T-cell (primary cell): ENCODE measurements at places on chromosomes 5 and 9. TPM values are rescaled to one million over a fixed set of nuclear protein-coding genes. Genes with fewer than 3 reads are reported as not detected.

The ABCA1 gene
- total RNA-seq: 0.44 TPM

The AQP7 gene
- total RNA-seq: 1.4 TPM

DNA sequence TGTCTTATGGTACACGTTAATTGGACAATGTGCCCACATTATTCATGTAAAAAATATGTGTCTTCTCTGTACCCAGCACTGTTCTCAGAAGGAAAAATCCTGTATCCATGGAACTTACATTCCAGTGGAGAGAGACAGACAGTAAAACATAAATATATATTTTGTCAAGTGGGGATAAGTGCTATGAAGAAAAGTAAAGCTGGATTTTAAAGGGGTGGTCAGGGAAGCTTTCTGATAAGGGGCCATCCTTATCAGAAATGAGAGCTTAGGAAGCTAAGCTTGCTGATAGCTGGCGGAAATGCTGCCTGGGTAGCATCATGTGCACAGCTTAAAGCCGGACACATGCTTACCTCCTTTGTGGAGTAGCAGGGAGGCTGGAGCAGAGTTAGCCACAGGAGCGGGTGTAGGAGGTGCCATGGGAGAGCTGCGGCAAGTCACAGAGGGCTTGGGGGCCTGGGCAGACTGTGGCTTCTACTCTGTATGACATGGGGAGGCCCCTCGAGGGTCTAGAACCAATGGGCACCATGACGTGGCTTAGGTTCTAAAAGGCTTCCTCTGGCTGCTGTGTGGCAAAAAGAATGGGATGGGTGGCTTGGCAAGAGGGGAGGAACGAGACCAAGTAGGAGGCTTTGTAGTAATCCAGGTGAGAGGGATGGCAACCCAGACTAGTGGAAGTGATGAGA lies 141.7 kb downstream of the FGF1 start:
- no peak for DNase-seq
- H3K27ac ChIP-seq: no peak overlapping the region
- H3K4me3 ChIP-seq: no peak overlapping the region
- H3K27me3 ChIP-seq: peaks cover 6% of the 10 kb centered on the region
- no peaks in the 10 kb centered on the region for H3K36me3 ChIP-seq

DNA sequence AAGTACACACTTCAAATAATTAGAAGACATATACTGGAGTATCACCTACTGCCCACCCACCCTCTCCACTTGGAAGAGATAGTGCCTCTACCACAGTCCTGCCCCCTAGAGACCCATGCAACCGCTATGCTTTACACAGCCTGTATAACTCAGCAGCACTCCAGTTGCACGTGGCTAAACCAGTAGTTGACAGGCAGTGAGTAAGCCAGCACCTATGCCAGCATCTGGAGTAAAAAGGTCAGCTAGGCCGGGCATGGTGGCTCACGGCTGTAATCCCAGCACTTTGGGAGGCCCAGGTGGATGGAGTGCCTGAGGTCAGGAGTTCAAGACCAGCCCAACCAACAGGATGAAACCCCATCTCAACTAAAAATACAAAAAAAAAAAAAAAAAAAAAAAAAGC lies 356.4 kb downstream of the NR2F1-AS1 start:
- no peak overlapping the region for H3K27ac ChIP-seq
- H3K36me3 ChIP-seq: no peaks in the 10 kb centered on the region
- no peaks in the 10 kb centered on the region for H3K4me1 ChIP-seq
- DNase-seq: no peak

DNA sequence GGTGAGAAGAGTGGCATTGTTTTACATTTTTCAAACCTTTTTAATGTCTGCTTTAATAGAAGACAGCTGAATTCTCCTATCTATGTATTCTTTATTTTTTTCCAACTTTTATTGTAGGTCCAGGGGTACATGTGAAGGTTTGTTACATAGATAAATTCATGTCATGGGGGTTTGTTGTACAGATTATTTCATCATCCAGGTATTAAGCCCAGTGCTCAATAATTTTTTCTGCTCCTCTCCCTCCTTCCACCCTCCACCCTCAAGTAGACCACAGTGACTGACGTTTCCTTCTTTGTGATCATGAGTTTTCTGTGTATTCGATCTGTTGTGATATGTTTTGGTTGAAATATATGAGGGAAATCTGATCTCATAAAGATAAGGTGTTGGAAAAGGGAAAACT lies 1.7 kb upstream of the SREK1 start:
- peaks cover 5% of the 10 kb centered on the region for H3K4me1 ChIP-seq
- H3K36me3 ChIP-seq: no peaks in the 10 kb centered on the region
- H3K4me3 ChIP-seq: no peak overlapping the region
- no peak overlapping the region for H3K27ac ChIP-seq
- DNase-seq: no peak

- H3K4me1 ChIP-seq: peaks cover 7% of the 10 kb centered on the region
- DNase-seq: no peak
Observed at GRCh38 chr9:136339173-136339957, 12.0 kb downstream of the GPSM1 start.

The KIF4B gene
- not detected for total RNA-seq

GRCh38 chr9:136059851-136060670 lies 35.0 kb downstream of the NACC2 start:
- no peaks in the 10 kb centered on the region for H3K4me1 ChIP-seq
- H3K27me3 ChIP-seq: peaks cover 48% of the 10 kb centered on the region
- no peak overlapping the region for H3K4me3 ChIP-seq
- no peak for DNase-seq
- peaks cover 4% of the 10 kb centered on the region for H3K36me3 ChIP-seq

The TLX3 gene
- total RNA-seq: not detected

DNA sequence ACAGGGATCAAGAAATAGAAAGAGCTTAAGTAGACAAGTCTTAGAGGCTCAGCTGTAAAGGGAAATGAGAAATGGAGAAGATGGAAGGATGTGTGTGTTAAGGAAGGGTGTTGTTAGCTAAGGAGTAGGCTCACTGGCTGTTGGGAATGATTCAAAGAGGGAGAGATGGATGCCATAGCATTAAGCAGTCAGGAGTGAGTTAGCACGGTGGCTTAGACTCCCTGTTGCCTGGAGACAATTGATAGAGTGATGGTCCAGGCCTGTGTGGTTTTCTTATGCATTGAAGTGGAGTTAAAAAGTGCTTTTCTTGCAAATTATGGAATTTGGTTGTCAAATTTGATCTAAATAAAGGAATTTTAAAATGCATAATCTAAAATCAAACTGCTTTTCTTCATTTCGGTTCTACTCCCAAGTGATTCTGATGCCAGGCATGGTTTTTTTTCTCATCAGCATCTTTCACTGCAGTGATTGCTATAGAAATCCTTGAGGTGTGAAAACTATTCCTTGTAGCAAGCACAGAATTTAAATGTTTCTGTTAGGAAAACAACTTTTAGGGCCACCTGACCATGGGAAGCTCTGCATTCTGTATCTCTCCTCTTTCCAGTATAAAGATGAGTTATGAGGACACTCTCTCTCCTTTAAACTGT lies 214.7 kb downstream of the ADCY2 start:
- no peaks in the 10 kb centered on the region for H3K4me1 ChIP-seq
- H3K4me3 ChIP-seq: no peak overlapping the region
- H3K27me3 ChIP-seq: peaks cover 2% of the 10 kb centered on the region
- DNase-seq: no peak
- H3K27ac ChIP-seq: no peak overlapping the region

DNA sequence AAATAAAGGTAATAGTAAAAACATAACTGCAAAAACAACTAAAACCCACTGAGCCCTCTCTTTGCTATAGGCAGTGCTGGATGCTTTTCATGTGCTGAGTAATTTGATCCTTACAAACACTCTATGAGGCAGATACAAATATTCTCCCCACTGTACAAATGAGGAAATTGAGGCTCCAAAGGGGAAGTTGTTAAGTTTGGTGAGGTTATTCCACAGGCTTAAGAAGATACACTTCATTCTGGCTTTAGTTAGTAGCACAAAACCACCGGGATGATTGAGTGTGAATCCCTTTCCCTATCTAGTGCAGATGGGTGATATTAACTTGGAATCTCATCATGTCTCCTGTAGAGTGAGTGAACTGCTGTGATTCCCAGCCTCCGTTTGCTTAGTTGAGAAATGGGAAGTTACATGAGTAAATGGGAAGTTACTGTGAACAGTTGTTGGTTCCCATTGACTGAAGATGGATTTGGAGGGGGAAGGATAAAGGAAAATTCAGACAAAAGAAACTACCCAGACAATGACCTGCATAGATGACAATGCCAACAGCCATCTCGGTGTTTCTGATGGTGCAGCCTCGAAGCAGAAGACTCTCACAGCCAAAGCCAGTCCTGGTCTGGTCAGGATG lies 208.3 kb downstream of the ATP10B start:
- no peaks in the 10 kb centered on the region for H3K4me1 ChIP-seq
- no peak overlapping the region for H3K27ac ChIP-seq
- no peak overlapping the region for H3K4me3 ChIP-seq
- H3K36me3 ChIP-seq: no peaks in the 10 kb centered on the region
- no peak for DNase-seq

DNA sequence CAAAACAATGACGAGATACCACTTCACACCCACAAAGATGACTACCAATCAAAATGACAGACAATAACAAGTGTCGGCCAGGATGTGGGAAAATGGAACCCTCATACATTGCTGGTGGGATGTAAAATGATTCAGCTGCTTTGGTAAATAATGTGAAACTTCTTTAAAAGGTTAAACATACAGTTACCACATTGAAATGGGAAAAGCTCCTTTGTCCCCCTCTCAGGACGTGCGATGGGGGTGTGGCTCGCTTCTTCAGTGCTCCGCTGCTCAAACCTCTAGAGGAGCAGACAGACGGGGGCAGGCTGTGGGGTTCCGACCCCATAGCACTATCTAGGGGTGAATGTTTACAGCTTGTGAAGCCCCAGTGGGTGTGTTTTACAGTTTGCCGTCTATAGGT lies 8.0 kb upstream of the PLPP6 start:
- no peak overlapping the region for H3K4me3 ChIP-seq
- no peak for DNase-seq
- H3K27ac ChIP-seq: no peak overlapping the region
- no peaks in the 10 kb centered on the region for H3K27me3 ChIP-seq
- H3K4me1 ChIP-seq: peaks cover 11% of the 10 kb centered on the region

DNA sequence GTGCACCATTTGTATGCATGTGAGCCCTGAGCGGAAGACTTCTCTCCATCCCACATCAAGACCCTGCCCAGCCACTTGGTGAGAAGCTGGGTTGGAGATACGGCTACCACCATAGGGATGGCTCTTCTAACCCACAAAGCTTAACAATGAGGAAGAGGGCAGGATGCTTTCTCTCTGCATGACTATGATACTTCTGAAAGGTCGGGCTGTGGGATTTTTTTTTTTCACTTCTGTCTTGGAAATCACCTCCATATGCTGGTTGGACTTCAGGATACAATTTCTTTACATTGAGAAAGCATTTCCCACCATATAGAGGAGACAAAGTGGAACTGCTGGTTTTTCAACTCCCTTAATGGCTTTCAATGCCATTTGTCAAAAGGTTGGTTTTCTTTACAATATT lies 30.5 kb downstream of the ZNF366 start:
- H3K4me1 ChIP-seq: no peaks in the 10 kb centered on the region
- DNase-seq: no peak
- no peak overlapping the region for H3K27ac ChIP-seq
- no peaks in the 10 kb centered on the region for H3K36me3 ChIP-seq
- peaks cover 2% of the 10 kb centered on the region for H3K27me3 ChIP-seq
- no peak overlapping the region for H3K4me3 ChIP-seq

The FRRS1L gene
- total RNA-seq: not detected

The YTHDC2 gene
- total RNA-seq: 52.0 TPM

DNA sequence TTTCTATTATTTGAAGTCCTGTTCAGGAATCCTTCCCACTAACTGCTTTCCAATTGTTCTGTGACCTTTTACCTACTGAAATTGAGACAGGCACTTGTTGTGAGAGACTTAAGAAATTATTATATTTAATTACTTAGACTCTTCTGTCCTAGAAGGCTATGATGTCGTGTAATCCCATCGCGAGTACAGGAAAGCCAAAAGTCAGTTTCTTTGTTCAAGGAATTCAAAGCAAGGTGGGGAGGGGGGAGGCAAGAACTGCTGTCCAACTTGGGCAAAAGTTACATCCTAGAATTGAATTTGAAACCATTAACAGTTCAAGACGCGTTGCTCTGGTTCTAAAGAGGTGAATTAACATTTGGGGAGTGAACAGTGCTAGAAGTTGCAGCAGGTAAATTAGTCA lies 17.9 kb downstream of the NDUFA8 start:
- no peak for DNase-seq
- H3K27me3 ChIP-seq: no peaks in the 10 kb centered on the region
- H3K36me3 ChIP-seq: peaks cover 40% of the 10 kb centered on the region
- no peaks in the 10 kb centered on the region for H3K4me1 ChIP-seq
- H3K4me3 ChIP-seq: no peak overlapping the region

- no peaks in the 10 kb centered on the region for H3K4me1 ChIP-seq
- DNase-seq: no peak
- H3K36me3 ChIP-seq: no peaks in the 10 kb centered on the region
- no peaks in the 10 kb centered on the region for H3K27me3 ChIP-seq
- no peak overlapping the region for H3K27ac ChIP-seq
Observed at GRCh38 chr5:94627191-94627590, 8.7 kb downstream of the SLF1 start.

GRCh38 chr9:108182950-108183381 lies 672.8 kb downstream of the ACTL7B start:
- H3K27me3 ChIP-seq: no peaks in the 10 kb centered on the region
- no peak overlapping the region for H3K27ac ChIP-seq
- H3K4me1 ChIP-seq: no peaks in the 10 kb centered on the region
- no peak for DNase-seq

DNA sequence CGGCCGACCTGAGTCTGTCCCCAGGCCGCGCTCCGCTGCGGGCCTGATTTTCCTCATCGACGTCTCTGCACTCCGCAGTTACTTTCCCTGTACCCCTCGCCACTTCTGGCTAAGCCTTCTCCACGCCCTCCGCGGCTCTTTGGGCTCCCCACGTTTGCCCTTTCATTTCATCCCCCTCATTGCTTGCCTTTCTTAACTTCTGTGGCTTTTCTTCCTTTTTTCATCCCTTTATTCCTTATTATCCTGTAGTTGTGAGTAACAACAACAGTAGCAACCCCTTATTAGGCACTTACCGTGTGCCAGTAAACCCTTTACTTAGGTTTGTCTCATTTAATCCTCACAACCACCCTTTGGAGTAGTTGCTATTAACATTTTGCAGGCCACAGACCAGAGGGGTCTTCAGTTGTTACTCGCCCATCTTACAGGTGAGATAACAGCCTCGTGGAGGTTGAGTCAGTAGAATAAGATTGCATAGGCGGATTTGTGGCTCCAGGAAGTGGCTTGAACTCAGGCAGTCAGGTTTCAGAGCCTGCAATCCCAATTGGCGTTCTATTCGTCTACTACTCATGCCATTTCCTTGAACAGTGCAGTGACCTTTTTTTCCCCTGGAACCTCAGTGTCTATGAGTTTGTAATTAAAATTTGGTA lies 724 bp downstream of the TCERG1 start:
- H3K4me1 ChIP-seq: peaks cover 19% of the 10 kb centered on the region
- peak overlapping the region; percentile 95 for H3K4me3 ChIP-seq
- peak overlapping the region; percentile 95 for H3K27ac ChIP-seq

DNA sequence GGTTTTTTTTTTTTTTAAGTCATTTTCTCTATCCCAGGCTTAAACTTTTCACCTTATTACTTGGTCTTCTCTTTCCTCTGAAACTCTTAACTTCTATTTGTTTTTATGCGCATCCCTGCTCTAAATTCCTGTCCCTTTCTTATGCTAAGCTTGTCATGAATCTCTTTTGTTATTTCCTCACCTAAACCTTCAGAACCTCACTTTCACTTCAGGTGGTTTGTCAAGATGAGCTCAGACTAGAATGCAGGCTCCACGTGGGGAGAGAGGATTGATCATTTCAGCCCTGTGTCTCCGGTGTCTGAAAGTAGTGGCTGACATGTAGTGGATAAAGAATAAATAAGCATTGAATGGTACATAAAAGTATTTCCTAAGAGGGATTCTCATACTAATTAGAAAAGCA lies 63.6 kb downstream of the ANXA1 start:
- H3K27me3 ChIP-seq: peaks cover 6% of the 10 kb centered on the region
- no peak for DNase-seq
- no peak overlapping the region for H3K4me3 ChIP-seq
- H3K36me3 ChIP-seq: no peaks in the 10 kb centered on the region
- no peaks in the 10 kb centered on the region for H3K4me1 ChIP-seq

The PRRT1B gene
- not detected for total RNA-seq
